ENCODE measurements at places on chromosomes 5 and 9. TPM values are rescaled to one million over a fixed set of nuclear protein-coding genes. Genes with fewer than 3 reads are reported as not detected.

The PCDHGA9 gene
- total RNA-seq, result 11.1 TPM

The ITK gene
- total RNA-seq, result 14.7 TPM

The MRPL36 gene
- total RNA-seq, result 18.8 TPM

The ASPN gene
- 132 TPM for total RNA-seq

The CCDC180 gene
- total RNA-seq, result 13.0 TPM

The DRD1 gene
- total RNA-seq, result 2.4 TPM

The SPINK7 gene
- not detected for total RNA-seq

The PCDHA6 gene
- total RNA-seq, result 3.1 TPM

The WDR41 gene
- 108 TPM for total RNA-seq

The RNF183 gene
- 3.4 TPM for total RNA-seq

- DNase-seq, result no peak
Measured at GRCh38 chr9:30757723-30758122, 1626.7 kb upstream of the ACO1 start.

GRCh38 chr5:179146277-179146676 lies 86.1 kb downstream of the ZNF354C start:
- DNase-seq, result no peak

DNA sequence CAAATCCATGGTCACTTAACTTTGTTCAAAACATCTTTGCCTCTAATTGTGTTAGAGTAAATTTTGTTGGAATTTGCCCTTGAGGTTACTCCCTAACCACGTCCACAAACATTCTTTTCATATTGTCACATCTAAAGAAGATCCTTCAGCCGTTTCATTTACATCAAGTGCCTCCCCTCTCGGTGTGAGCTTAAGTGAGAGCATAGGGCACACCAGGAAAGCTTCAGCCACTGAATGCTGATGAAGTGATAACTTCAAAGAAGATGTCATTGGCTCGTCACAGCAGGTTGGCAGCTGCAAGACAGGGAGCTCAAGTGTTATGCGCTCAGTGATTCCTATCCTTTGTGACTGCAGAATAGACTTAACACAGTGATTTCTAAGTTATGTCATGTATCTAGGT lies 49.6 kb upstream of the ADAMTS19 start:
- DNase-seq, result no peak

DNA sequence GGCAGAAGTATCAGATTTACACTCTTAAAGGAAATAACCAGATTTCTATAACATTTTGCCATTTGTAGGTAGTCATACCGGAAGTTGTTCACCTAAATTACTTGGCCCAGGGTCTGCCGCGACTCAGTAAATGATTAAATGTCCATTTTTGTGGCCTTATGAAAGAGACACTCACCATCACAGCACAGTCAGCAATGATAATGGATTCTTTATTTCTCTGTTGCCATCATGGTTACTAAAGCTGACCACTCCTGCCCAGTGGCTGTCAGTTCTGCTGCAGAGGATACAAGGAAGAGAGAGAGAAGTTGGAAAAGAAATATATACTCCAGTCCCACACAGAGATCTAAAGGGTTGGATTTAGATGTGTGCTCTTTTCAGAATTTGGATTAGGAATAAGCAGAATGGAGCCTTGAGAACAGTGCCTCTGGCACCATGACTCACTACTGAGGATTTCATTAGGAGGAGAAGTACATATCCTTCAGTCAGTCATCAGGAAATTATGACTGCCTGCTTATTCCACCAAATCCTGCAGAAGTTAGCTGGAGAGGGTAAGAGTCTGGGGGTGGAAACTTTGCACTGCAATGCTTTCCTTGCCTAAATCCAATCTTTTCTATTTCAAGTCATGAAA lies 72.8 kb upstream of the EFNA5 start:
- peak; percentile 94 for DNase-seq

GRCh38 chr5:81787474-81788242 lies 36.8 kb upstream of the SSBP2 start:
- peak; percentile 89 for DNase-seq

GRCh38 chr9:92641092-92641809 lies 28.7 kb downstream of the IPPK start:
- DNase-seq, result peak; percentile 15

GRCh38 chr9:75389101-75389500 lies 300.8 kb downstream of the OSTF1 start:
- no peak for DNase-seq

GRCh38 chr9:135249191-135249590 lies 161.7 kb downstream of the OLFM1 start:
- no peak for DNase-seq

DNA sequence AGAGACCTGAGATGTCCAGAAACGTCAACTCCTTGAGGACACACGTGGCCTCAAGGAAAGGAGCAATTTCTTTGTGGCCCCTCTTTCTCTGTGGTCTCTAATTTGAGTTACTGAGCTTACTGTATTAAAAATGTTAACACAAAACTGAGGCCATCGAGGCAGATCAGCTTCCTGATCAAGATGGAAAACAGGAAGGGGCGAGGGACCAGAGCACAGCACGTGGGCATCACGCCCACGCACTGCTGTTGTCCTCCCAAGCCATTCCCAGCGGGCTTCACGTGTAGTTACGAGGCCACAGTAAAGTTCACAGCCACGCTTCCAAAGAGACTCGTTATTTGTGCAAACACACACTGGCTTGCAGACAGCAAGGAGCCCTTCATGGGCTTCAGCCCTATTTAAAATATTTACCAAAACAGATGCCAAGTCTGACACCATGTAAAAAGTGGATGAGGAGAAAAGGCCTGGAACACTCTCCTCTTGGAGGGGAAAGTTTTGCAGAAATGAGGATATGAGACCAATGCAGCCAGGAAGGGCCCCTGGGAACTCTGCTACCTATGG lies 149.5 kb downstream of the ROR2 start:
- no peak for DNase-seq

DNA sequence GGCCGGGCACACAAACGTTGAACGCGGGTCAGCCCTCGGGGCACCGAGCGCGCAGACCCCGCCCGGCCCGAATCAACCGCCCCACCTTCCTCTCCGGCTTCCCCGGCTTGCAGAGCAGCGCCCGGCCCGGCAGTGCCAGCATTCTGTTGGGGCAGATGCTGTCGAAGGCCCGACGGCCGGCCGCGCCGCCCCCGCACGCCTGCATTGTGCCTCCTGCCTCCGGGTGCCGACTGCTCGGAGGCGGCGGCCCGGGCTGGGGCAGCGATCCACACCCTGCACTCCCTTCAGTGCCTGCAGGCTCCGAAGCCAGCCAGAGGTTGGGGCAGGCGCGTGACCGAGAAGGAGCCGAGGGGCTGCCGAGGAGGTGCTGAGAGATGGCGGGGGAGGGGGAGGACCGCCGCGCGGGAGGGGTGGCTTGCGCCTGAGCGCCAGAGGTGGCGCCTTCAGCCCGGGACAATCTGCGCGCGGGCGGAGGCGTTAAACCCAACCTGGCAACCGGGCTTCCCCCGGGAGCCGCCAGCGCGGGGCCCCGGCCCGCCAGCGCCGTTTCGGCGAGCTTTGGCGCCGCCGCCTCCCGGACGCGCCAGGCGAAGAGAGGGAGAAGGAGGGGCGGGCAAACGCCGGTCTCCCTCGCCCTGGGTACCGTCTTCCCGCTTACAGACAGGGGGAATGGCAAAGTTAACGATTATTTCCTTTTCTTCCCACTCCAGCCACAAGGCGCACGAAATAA lies at the start of gene MCIDAS:
Gene MCIDAS, minus strand, starts transcription at position 382 of the 730 bp plus-strand sequence. Its CDS starts 177 bp downstream, at position 205.
- no peak for DNase-seq

- DNase-seq, result no peak
Measured at GRCh38 chr5:10351199-10351905, 2.1 kb upstream of the MARCHF6 start.

- peak; percentile 85 for DNase-seq
Measured at GRCh38 chr5:96247097-96247701, 185.8 kb downstream of the PCSK1 start.

DNA sequence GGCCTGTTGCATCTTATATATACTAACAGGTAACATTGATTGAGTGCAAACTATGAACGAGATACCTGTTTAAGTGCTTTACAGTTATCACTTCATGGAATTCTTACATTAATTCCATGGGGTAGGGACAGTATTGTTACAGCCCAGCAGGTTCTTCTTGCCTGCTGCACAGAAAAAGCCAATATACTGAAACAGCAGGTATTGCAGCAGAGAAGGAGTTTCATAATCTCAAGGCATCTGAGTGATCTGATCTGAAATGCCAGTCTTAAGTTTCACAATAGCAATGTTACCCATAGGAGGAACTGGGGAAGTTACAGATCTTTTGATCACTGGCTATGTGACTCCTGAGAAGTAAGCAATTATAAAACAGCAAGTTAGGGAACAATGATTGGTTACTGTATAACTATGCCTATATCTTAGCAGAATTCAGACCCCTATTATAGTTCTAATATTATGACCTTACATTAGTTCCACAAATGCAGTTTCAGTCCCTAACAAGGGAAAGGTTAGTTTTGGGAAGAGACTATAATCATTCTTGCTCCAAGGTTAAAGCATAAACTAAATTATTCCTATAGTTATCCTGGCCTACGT lies 126.5 kb upstream of the BNC2 start:
- no peak for DNase-seq

GRCh38 chr9:69820955-69821788 lies 555 bp downstream of the CFAP95 start:
- DNase-seq, result no peak

GRCh38 chr5:78592735-78593386 lies 55.7 kb downstream of the LHFPL2 start:
- no peak for DNase-seq

- DNase-seq, result no peak
Measured at GRCh38 chr9:91577633-91578061, 154.0 kb upstream of the NFIL3 start.

GRCh38 chr9:123556464-123557435 lies 200.8 kb downstream of the CRB2 start:
- DNase-seq, result no peak

GRCh38 chr9:5509573-5509972 lies 758 bp upstream of the PDCD1LG2 start:
- peak; percentile 32 for DNase-seq

DNA sequence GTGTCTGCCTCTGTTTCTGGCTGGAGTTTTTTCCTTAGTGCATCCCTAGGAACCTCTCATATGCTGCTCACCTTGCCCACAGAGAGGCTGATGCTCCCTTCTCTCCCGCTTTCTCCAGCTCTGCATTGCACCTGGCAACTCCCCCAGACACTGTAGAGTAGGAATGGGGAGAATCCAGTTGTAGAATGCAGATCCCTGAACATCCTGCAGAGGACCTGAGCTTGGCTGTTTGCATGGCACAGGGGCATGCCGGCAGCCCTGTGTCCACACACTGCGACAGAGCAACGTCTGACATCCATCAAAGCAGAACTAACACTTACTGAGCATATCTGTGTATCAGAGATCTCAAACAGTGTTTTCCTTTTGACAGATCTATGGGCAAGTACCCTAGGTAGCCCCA lies 19.9 kb downstream of the IDNK start:
- DNase-seq, result no peak

- no peak for DNase-seq
Measured at GRCh38 chr5:127957701-127958239, 125.8 kb upstream of the SLC12A2 start.

GRCh38 chr5:62762503-62762902 lies 183.9 kb downstream of the LRRC70 start:
- no peak for DNase-seq

DNA sequence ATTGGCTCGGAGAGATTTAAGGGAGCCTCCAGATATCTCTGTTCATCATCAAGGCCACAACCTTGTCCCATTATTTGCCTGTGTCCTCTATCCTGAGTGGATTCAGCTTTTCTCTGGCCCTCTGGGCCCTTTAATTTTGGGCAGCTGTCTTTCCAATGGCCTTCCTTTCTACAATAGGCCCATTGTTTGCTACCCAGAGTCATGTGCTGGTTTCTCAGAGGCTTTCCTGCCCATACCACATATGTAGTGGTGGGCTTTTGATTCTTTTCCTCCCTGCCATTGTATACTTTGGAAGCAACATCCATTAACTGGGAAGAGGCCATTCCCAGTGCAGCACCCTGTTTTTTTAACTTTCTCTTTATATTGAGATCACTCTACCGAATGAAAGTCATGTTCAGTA lies 233.9 kb upstream of the SGCD start:
- no peak for DNase-seq

DNA sequence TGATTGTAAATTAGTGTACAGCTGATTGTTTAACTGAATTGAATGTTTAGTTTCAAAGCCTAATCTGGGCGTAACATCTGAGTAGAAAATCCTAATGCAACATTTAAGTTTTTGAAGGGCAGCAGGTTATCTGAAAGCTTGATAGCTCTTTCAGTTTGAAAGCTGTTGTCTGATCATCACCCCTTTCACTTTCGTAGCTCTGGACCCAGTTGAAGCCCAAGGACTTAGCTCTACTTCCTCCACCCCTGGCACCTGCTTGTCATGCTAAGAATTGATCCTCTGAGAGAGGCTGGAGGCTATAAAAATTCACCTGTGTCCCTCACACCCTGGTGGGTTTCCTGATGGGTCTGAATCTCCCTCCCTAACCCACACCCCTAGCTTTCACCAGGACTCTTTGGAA lies 86.0 kb downstream of the ZFAND5 start:
- DNase-seq, result no peak

DNA sequence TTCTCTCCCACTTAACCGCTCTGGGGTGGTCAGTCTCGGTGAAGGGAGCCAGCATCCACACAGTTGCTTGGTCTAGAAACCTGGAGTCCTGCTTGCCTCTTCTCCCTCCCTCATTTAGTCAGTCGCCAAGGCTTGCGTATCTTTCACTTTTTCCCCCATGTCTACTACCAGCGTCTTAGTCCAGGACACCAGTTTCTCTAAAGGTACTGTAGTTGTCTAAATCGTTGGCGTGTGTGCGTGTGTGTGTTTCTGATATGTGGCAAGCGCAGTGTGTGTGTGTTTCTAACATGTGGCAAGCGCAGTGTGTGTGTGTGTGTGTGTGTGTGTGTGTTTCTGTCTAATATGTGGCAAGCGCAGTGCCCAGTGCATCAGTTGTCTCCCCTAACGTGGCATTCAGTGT lies 641 bp downstream of the ATP6V1G1 start:
- peak; percentile 28 for DNase-seq

- DNase-seq, result peak; percentile 25
Measured at GRCh38 chr9:21559402-21560280, 77.5 kb upstream of the IFNE start.
